ENCODE measurements at places on chromosomes 2 and 18.

- no peak for DNase-seq
These were observed 10.8 kb downstream of the COQ10B start for GRCh38 chr2:197464175-197464574.

DNA sequence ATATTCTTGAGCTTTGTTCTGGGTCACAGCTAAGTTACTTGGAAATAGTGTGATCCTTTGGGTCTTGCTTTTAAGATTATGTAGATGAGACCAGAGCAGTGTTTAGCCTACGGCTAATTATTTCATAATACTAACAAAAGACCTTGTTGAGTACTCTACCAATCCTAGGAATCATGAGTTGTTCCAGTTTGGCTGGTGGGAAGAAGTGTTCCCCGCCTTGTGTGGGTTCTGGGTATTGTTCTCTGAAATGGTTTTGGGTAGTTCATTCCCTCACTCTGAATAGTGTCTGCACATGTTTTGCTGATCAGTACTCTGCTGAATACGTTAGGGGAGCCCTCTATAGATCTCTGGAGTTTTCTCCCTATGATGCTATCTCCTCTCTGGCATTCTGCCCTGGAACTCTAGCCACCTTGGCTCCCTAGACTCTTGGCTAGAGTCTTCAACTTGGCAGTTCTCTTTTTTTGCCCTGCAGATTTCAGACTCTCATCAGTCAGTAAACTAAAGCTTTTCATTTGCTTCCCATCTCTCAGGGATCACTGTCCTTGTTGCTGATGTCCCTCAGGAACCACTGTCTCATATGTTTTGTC is 48.4 kb downstream of the NEMP2 start:
- no peak for DNase-seq

DNA sequence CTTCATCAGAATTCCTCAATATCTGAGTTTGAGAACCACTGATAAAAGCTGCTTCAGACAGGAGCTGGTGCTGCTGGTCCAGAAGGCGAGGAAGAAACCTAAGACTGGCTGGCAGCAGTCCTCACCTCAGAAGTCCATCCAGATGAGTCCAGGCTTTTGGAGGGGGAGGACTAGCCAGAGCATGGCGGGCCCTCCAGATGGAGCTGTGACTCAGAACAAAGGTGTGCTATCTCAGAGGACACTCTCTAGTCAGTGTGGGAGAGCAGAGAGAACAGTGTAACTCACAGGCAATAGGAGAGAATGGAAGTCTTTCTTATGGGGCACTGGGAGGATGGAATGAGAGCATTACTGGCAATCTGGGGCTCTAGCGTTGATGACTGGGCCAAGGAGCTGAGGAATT is 191.4 kb downstream of the NYAP2 start:
- no peak for DNase-seq

DNA sequence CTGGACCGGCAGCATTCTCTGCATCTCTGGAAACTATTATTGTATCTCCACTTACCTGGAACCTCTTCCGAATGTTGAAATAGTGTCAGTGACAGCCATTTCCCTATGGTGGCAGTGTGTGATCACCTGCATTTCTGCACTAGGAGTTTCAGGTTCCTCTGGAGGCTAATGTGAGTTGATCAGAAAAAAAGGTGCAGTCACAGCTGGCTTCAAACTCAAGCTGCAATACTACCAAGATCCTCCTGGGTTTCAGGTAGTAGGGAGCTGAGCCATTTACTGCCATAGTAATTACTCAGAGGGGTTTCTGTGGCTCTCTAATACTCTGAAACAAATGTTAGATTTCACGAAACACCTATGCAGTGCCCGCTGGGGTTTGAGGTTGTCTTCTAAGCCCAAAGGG is 183.5 kb upstream of the OSR1 start:
- no peak for DNase-seq

- DNase-seq: no peak
These were observed 563.8 kb upstream of the NETO1 start for GRCh38 chr18:73431620-73432019.

- DNase-seq: no peak
These were observed 1211.9 kb upstream of the NXPH2 start for GRCh38 chr2:139992078-139992477.

DNA sequence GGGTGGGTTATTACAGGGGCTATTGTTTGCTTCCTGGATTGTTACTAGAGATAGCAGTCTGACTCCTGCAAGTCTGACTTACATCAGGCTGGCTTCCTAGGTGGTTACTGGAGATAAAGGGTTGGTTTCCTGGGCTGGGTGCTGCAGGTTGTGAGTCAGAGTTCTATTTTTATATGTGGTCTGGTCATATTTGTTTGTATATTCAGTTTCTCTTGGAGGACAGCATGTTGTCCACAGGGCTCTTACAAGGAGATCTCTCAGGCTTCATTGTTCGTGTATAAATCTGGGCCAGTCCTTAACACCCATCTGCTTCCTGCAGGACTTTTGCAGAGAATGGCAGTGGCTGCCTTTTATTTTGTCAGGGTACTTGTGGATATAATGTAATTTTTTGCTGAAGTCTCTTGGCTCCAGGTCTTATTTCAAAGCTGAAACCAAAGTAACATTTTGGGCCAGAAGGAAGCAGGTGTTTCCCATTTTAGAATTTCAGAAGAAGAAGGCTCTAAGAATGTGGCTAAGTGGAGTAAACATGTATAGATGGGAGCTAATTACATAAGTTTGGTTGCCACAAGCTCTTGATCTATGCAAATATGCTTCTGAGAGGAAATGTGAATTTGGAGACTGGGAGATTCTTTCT is 65.9 kb upstream of the SLC16A14 start:
- DNase-seq: peak; percentile 42

GRCh38 chr2:159128191-159128590 is 158.3 kb downstream of the WDSUB1 start:
- no peak for DNase-seq

- DNase-seq: peak; percentile 88
These were observed 80.4 kb upstream of the RND3 start for GRCh38 chr2:150567771-150568301.

GRCh38 chr2:61853086-61853846 is 594 bp downstream of the FAM161A start:
- DNase-seq: peak; percentile 81

DNA sequence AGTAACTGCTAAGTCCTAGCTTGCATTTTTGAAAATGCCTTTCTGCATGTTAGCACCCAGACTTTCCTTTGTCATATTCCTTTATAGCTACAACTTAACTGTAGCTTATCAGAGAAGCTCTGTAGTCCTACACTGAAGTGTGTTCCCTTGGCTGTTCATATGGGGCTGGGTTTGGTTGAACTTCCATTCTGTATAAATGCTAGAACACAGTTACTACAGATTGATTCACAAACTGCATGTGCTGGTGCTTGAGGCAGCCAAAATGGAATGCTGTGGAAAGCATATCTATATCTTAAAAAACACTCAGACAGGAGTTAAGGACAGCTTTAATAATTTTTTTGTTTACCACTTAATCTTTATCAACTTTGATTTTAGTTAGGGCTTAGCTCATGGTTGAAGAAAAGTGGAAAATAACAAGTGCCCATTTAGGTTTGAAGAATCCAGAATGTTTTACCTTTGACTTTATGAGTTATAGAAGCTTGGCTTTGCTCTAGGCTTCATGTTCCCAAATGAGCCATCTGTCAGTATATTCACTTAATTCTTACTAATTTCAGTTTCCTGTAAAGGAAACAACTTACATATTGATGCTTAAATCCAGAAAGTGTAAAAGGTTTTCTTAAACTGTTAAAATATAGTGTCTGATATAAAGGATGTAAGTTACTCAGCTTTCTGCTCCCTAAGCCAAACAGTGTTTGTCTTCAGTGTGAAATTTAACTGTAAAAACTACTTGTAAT is 148.9 kb downstream of the AGPS start:
- DNase-seq: no peak

- no peak for DNase-seq
These were observed 96.6 kb upstream of the LYPD1 start for GRCh38 chr2:132766573-132766972.

DNA sequence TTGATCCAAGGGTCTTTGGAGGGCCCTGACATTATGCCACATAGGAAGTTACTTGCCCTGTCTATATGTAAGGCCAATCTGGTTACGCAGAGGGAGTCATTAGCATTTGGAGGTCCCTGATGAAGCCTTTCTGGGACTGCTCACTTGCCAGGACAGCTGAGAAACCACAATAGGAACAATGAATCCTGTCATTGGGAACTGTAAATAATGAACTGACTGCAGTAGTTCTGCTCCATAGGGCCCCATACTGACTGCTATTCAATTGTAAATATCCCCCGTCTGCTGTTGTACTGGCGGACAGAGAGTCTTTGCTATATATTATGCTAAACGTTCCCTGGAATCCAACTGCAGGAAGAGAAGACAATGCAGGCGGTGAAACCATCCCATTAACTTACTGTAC is 149.4 kb upstream of the DCC start:
- DNase-seq: no peak

DNA sequence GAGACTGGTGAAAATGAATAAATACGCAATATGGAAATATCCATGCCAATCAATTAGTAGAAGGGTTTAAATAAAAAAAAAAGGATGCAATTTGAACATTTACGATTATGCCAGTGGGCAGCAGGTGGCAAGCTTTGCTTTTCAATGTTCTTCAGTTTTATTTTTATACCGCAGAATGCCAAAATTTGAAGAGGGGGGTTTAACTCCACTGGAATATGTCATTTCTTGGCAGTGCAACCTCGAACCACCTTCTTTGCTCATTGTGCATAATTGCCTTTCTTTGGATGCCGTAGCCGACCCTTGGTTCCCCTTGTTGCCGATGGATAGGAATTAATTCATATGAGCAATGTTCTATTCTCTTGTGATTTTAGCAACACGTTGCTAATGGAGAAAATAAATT is 88.0 kb downstream of the LTBP1 start:
- DNase-seq: peak; percentile 73

DNA sequence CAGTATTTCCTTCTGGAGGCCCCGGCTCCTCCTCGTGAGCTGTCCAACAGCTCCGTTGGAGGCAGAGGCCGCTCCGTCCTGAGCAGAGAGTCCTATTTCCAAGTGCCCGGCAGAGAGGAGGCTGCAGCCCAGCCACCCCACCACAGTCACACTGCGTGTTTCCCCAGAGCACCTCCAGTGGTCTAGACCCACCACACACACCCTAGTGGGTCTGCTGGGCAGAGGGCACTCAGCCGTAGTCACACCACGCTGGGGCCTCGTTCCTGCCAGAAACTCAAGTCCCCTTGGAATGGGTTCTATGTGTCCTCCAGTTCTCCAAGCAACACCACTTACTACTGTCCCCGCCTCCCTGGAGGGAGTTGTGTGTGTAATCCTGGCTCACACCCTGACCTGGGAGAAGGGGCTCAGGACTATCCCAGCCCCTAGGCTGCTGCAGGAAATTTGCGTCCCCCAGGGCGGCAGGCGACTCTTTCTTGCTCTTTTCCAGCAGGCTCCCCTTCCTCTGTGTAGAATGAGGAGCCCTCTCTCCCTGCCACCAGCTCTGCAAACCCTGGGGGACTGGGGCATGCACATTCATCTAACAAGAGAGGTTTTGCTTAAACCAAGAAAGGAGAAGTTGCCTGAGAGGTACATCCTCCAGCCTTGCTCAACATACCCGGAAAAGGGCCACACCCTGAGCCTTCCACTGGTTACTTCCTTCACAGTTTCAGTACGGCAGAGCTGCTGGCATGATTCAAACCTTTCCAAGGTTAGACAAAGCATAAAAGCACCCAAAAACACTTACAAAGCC is 114.1 kb downstream of the NDUFA10 start:
- no peak for DNase-seq

DNA sequence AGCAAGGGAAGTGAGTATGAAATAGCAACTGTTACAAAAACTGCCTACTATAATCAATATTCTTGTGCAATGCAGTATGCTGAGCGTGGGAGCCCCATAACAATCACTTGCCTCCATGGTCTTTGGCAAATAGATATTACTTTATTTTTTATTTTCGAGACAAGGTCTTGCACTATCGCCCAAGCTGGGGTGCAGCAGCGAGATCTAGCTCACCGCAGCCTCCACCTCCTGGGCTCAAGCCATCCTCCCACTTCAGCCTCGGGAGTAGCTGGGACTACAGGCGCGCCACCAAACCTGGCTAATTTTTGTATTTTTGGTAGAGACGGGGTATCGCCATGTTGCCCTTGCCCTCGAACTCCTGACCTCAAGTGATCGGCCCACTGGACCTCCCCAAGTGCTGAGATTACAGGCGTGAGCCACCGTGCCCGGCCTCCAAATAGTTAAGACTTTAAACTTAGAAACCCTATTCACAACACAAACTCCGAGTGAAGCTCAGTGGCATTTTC is 1.2 kb upstream of the CCNT2 start:
- DNase-seq: no peak

GRCh38 chr2:168234407-168235085 is 12.8 kb downstream of the STK39 start:
- DNase-seq: no peak
